ENCODE measurements at places on chromosomes 11 and 22.

DNA sequence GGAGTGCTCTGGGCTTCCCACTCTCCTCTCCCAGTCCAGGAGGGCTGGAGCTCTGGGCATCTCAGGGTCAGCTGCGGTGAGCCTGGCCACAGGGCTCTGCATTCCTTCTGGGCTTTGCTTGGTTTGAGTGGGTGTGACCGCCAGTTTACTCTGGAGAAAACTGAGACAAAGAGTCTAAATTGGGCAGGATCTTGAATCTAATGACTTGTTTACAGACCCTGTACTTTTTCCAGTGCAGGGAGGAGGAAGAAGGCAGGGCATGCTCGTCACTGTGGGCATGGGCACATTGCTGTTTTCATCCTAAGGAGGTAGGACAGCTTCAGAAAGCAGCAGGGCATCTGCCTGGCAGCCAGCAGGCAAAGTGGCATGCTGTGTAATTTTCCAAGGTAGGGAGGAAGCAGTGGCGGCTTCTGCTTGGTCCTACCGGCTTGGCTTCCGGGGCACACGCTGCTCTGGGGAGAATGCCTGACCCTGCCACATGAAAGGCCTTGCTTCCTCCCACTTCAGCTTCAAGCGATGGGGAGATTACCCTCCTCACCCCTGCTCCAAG is 22.9 kb downstream of the FLI1 start:
- DNase-seq: no peak

DNA sequence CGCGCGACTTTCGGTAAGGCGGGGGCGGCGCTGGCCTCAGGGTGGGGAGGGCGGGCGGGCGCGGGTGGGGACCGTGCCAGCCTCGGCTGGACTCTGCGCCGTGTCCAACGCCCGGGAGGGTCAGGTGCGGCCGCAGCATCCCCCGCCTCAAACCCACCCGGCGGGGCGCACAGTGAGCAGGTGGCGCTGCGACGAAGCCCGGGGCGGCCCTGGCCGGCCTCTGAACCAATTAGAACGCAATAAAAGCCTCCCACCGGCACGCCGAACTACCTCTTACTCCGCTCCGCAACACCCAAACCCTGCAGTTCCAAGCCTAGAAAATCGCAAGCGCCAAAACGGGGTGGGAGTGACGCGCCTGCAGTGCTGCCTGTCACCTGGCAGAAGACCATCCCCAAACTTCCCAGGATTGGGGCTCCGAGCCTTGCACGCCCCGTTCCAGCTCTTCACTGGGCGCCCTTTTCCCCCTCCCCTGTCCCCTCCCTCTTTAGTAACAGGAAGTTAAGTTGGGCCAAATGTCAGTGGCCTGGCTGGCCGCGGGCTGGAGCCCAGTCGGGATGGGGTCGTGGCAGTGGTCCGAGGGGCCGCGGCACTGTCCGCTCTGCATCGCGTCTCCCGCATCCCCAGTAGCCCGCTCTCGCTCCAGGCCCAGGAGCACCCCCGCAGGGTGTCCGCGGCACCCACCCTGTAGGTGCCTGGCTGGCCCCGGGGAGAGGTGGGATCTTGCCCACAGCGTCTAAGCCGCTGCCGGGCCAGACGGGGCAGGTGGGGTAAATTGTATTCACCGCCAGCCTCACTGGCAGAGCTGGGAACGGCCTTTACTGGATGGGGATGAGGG is 541 bp downstream of the MICAL2 start:
- no peak for DNase-seq

DNA sequence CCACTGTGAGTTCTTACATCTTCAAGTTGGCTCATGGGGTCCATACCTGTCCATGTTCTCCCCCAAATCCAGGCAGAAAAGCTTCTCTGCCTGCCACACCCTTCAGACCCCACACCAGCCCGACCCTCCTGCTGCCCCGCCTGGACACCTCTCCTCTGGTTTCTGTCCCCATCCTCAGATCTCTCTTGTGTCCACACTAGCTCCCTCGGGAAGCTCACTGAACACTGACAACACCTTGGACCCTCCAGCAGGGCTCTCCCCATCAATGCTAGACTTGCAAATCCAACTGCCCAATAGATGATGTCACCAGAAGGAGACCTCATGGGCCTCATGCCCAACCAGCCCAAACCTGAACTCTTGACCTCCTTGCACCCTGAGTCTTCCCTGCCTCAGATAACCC is 2.9 kb downstream of the SCARF2 start:
- no peak for DNase-seq

- no peak for DNase-seq
Observed at GRCh38 chr22:27973846-27974245, 54.8 kb upstream of the PITPNB start.

- no peak for DNase-seq
Observed at GRCh38 chr11:44626645-44627044, 61.2 kb downstream of the CD82 start.

DNA sequence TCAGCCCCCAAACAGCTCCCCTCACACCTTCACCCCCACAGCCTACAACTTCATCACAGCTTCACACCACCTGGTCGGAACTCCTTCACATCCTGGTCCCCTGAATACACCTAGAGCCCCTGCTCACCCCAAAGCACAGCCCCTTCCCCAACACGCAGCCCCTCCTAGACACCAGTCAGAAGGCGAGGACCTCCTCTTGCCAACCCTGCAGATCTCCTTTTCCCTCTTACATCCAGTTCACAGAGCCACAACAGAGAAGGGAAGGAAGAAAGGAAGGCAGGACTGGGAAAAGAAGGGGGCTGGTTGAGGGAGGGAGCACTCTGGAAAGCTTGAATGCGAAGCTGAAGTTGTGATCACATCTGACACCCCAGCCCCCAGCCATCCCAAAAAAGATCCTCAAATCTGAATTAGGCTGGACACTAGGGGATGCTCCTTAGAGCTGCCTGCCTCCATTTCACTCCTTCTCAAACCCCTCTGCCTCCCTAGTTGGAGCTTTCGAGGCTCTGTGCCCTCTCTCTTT is 629 bp downstream of the CCKBR start:
- no peak for DNase-seq

Measured in HepG2 (cell line).